ENCODE measurements at places on chromosomes 3 and 15. TPM values are rescaled to one million over a fixed set of nuclear protein-coding genes. Genes with fewer than 3 reads are reported as not detected.

CCDC80 gene
- 171 TPM for total RNA-seq

DNA sequence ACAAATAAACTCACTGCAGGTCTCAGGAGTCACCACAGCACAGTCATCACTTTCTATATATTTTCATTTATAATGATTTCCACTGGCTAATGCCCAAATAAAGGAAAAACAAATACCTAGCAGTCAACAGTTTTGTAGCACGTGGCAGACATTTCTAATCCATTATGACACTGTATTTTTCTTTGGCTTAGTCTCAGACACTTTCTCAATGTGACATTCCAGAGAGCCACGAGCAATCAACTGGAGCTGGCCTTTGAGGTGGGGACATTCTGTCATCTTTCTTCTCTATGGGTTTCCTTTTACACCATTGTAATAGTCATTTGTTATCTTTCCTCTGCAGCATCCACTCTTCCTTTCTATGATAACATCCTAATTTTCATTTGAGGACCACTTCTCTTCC, 119.7 kb downstream of the WNT5A start:
- H3K27me3 ChIP-seq: peaks cover 8% of the 10 kb centered on the region
- H3K4me1 ChIP-seq: no peaks in the 10 kb centered on the region
- H3K27ac ChIP-seq: no peak overlapping the region
- DNase-seq: no peak
- no peak overlapping the region for H3K4me3 ChIP-seq

DNA sequence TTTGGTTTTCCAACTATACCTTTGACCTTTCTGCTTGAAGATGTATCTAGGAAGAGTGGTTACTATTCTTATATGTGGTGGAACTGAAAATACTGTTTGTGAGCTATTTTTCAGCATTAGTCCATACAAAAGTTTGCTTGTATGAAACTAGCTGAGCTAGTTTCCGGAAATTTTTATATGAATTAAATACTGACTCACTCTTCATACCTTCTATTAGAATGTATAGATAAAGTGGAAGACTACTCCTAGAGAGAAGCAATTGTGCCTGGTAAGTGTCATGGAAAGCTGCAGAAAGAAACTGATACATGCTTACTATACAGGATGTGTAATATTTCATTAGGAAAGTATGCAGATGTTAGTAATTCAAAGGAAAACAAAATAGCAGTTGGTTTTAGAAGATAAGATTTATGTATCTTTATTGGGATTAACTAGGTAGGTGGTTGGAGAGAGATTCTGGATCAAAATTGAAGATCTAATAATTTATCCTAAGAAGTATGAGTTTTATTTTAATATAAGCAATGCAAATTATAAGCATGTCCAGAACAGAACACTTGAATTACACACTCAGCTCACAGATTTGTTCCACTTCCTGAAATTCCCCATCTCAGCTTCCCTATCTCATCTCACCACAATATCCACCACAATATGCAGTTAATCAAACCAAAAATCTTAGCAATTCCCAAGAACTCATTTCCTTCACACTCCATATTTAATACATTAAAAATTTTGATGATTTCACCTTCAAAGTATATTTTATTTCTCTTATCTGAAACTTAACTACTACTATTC, 82.8 kb downstream of the BCHE start:
- H3K36me3 ChIP-seq: no peaks in the 10 kb centered on the region
- no peaks in the 10 kb centered on the region for H3K27me3 ChIP-seq
- no peak overlapping the region for H3K4me3 ChIP-seq
- H3K27ac ChIP-seq: no peak overlapping the region
- no peak for DNase-seq

DNA sequence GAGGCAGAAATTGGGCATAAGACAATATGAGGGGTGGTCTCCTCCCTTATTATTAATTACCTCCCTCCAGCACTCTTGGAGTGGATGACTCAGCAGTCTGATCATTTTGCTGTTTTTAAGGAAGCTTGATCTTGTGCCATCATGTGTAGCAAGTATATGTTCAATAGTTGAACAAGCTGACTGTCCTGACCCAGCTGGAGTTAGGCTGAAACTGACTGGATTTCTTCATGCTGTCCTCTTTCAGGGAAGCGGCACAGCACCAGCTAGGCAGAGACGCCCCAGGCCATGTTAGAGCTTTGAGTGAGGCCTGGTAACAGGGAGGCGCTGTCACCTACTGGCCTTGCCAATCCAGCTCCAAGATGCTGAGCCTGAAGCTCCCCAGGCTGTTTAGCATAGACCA, 54.4 kb upstream of the KIF23 start:
- H3K27me3 ChIP-seq: no peaks in the 10 kb centered on the region
- no peaks in the 10 kb centered on the region for H3K36me3 ChIP-seq
- no peak for DNase-seq
- H3K27ac ChIP-seq: no peak overlapping the region
- H3K4me3 ChIP-seq: no peak overlapping the region

- DNase-seq: no peak
- no peak overlapping the region for H3K27ac ChIP-seq
- no peaks in the 10 kb centered on the region for H3K4me1 ChIP-seq
- no peaks in the 10 kb centered on the region for H3K36me3 ChIP-seq
These were observed 276.3 kb upstream of the ZNF717 start for GRCh38 chr3:76061654-76062053.

CYP8B1 gene
- total RNA-seq: not detected

DNA sequence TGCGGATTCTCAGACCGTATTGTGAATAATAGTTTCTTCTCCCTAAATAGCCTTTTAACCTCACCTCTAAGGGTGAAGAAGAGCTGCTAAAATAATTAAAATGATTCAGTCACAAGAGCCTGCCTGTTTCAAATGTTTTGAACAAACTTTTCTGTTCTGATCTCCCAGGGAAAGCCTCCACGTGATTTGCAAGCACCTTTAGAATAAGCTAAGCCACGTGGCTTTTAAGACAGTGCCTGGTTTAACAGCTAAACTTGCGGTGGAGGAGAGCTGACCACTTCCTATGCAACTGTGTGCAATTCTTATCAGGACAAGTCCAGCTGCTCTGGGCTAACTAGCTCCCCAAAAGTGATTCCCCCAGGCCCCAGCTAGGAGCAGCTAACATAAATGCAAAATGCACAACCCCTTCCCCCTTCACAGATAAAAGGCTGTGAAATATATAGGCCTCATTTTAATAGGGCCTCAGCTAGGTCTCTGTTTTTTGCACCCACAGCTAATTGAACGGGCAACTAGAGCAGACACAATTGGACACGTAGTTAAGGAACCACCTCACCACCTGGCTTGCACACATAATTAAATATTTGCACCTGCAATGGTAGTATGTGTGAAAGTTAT, 401.2 kb upstream of the NR2F2 start:
- DNase-seq: no peak
- H3K4me1 ChIP-seq: peaks cover 12% of the 10 kb centered on the region
- no peaks in the 10 kb centered on the region for H3K36me3 ChIP-seq
- H3K4me3 ChIP-seq: no peak overlapping the region

- H3K27ac ChIP-seq: no peak overlapping the region
- peak; percentile 4 for DNase-seq
These were observed 11.3 kb downstream of the HDAC11 start for GRCh38 chr3:13491206-13491974.

DNA sequence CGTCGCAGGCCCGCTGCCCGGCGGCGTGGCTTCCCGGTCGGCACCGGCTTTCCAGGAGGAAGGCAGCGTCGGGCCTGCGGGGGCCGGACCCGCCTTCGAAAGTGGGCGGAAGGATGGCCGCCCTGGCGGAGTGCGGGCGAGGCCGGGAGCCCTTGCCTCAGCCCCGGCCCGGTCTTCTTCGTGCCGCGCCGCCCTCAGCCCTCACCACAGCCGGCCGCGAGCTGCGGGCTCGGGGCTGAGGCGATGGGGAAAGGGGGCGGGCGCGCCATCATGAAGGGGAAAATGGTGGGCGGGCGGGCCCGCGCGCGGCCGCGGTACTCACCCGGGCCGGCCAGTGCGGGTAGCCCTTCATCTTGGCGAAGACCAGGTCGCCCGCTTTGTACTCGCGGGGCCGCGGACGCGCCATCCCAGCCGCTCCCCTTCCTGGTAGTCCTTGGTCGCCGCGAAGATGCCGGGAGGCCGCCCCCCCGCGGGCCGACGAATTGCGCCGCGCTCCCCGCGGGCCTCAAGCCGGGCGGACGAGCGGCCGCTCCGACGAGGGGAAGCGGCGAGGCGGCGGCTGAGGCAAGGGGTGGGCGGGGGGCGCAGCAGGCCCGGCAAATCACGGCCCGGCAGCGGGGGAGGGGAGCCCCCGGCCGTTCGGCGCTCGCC, 489 bp downstream of the HDGFL3 start:
- no peaks in the 10 kb centered on the region for H3K27me3 ChIP-seq
- H3K36me3 ChIP-seq: no peaks in the 10 kb centered on the region
- H3K27ac ChIP-seq: peak overlapping the region; percentile 93
- peaks cover 53% of the 10 kb centered on the region for H3K4me1 ChIP-seq
- peak overlapping the region; percentile 92 for H3K4me3 ChIP-seq
- DNase-seq: peak; percentile 40

RBP2 gene
- total RNA-seq: not detected

LMOD3 gene
- 154 TPM for total RNA-seq

EFHB gene
- total RNA-seq: 0.58 TPM

DNA sequence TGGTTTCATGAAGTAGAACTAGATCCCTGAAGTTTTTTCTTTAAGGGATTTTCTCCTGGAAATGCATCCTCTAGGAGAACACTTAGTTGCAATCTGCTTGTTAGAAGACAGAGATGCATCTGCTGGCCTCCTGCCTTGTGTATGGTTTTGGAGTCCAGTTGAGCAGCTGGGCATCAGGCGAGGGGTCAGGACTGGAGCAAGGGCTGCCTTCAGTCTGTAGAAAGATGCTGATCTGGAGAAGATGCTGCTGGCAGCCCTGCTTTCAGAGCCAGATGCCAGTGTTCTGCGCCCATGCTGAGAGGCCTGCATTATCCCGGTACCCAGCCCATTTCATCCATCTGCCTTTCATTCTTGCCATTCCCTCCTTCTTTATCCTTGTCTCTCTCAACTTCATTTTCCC, 77.4 kb downstream of the CHCHD6 start:
- H3K36me3 ChIP-seq: no peaks in the 10 kb centered on the region
- peak overlapping the region; percentile 54 for H3K27ac ChIP-seq
- DNase-seq: no peak
- no peaks in the 10 kb centered on the region for H3K27me3 ChIP-seq
- no peak overlapping the region for H3K4me3 ChIP-seq

- peaks cover 26% of the 10 kb centered on the region for H3K4me1 ChIP-seq
- H3K4me3 ChIP-seq: no peak overlapping the region
- H3K36me3 ChIP-seq: no peaks in the 10 kb centered on the region
- DNase-seq: no peak
These were observed 6.1 kb upstream of the MESP2 start for GRCh38 chr15:89770041-89770440.

DNA sequence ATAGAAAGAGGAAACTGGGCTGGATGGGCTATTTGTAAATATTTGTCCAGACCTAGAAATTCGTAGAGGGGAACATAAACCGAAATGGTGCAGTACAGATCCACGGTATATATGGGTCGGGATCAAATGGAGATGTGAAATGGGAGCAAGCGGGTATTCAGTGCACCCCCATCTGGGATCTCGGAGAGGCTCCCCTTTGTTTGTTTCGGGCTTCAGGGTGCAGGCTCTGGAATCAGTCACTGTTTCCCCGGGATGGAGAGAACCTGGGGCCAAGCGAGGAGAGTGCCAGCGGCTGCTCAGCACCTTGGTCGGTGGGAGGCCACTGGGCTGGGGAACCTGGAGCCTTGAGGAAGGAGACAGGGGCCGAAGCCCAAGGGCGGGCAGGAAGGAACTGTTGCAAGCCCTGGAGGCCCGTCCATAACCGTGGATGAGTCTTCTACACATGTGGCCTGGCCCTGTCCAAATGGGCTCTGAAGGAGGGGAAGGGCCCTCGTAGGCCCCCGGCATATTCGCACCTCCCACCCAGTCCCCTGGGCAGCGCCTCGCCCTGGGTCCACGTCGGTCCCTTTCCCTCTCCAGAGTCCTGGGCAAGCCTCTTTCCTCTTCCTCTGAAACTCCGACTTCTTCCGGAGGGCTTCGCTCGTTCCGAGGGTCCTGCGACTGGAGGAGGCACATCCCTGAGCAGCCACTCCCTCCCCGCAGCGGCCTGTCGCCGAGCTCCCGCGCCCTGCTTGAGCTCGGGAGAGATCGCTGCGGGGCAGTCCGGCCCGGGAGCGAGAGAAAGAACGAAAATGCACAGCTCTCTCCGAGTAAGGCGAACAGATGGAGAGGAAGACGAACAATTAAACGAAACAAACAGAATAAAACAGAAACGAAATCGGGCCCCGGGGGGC, 3.0 kb downstream of the ISL2 start:
- H3K4me1 ChIP-seq: peaks cover 78% of the 10 kb centered on the region
- H3K27ac ChIP-seq: no peak overlapping the region
- no peaks in the 10 kb centered on the region for H3K36me3 ChIP-seq
- H3K4me3 ChIP-seq: peak overlapping the region; percentile 61

- DNase-seq: peak; percentile 18
- no peaks in the 10 kb centered on the region for H3K4me1 ChIP-seq
- no peak overlapping the region for H3K27ac ChIP-seq
These were observed 266.8 kb downstream of the ZNF385D start for GRCh38 chr3:21484057-21484827.

DNA sequence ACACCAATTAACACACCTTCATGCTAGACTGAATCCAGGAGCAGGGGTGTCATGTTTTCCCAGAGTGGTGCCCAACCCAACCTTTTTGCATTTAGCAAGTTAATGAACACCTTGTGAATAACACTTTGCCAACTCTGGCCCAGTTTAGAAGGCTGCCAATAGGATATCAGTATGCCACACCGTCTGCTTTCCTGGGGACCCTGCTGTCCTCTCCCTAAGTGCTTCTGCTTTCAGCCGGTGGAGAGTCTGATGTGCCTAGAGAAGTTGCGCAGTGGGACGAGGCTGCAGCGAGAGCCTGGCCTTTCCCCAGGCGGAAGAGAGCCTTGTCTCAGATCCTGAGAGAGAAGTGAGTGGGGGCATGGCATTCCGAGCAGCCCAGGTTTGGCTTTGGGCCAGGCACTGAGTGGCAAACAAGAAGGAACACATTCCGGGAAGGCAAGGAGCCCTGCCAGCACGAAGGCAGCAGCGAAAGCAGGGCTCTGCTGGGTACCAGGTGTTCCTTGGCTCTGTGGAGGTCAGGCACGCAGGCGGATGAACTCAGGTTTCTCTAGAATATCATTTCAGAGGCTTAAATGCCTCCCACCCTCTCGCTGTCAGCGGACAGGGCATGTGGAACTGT, 36.9 kb downstream of the SENP8 start:
- H3K36me3 ChIP-seq: no peaks in the 10 kb centered on the region
- peak overlapping the region; percentile 69 for H3K4me3 ChIP-seq
- H3K27me3 ChIP-seq: no peaks in the 10 kb centered on the region
- H3K27ac ChIP-seq: peak overlapping the region; percentile 69
- DNase-seq: peak; percentile 75
- peaks cover 12% of the 10 kb centered on the region for H3K4me1 ChIP-seq

Data from left ventricle myocardium inferior (tissue), 1 donor.